ENCODE measurements at places on chromosomes 11 and 22.
A peak's percentile ranks its signal among the peaks of the same experiment; 100 is the strongest.

DNA sequence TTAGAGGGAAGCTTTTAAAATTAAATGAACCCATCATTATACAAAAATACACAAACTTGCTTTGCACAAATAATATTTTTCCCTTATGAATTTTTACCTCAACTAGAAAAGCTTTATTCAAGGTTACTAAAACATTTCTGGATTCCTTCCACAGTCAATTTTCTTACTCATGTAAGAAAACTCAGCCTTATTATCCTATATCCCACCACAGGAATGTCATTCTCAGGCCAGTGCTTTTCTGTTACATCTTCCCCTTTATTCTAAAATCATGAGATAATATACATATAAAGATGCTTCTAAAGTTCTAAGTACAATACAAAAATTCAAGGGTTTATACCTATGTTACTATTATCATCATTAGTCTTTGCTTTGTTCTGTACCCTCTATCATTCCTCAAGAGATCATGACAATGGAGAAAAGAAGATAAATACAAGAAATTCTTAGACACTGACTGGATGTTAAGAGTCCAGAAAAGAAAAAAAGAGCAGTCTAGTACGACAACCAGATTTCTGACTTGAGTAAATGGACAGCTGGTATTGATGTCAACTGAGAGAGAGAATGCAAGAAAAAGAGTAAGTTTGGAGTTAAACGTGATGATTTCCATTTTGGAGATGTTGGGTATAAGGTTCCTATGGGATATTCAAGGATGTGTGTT is 60.3 kb downstream of the MTMR2 start:
- DNase-seq, result no peak

DNA sequence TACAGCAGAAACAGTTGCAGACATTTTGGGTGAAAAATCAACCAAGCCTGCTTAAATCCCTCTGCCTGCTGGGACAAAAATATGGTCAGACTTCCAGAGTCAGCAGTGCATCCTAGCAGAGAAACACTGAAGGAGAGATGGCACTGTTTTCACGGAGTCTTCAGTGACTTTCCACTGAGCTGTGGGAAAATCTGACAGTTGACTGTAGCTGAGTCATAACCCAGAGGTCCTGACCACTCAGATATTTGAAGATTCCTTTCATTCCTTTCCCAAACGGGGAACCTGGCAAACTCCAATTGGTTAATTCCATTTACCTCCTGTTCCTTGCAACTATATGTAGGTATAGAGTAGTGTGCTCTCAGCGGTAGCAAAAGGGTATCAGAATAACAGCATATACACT is 20.9 kb upstream of the UPB1 start:
- no peak for DNase-seq

- DNase-seq, result no peak
Observed at GRCh38 chr11:67041602-67042001, 15.0 kb upstream of the RHOD start.

DNA sequence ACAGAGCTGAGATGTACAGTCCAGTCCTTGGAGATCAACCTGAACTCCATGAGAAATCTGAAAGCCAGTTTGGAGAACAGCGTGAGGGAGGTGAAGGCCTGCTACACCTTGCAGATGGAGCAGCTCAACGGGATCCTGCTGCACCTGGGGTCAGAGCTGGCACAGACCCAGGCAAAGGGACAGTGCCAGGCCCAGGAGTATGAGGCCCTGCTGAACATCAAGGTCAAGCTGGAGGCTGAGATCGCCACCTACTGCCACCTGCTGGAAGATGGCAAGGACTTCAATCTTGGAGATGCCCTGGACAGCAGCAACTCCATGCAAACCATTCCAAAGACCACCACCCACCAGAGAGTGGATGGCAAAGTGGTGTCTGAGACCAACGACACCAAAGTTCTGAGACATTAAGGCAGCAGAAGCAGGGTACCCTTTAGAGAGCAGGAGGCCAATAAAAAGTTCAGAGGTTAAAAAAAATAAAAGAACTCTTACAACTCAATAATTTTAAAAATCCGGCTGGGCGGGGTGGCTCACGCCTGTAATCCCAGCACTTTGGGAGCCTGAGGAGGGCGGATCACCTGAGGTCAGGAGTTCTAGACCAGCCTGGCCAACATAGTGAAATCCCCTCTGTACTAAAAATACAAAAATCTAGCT is 69.9 kb upstream of the RTL6 start:
- peak; percentile 26 for DNase-seq

DNA sequence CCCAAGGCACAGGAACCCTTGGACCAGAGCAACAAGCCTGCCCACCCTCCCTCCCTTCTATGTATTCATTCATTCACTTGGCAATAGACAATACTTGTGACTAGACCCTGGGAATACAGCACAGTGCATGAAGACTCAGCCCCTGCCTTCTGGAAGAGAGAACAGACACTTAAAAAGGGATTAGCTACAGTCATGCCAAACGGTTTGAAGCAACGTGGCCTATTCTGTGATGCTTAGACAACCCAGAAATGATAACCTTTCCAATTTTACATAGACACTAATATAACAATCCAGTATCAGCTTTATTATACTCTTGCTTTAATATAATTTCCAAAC is 52.6 kb downstream of the KREMEN1 start:
- DNase-seq, result no peak

DNA sequence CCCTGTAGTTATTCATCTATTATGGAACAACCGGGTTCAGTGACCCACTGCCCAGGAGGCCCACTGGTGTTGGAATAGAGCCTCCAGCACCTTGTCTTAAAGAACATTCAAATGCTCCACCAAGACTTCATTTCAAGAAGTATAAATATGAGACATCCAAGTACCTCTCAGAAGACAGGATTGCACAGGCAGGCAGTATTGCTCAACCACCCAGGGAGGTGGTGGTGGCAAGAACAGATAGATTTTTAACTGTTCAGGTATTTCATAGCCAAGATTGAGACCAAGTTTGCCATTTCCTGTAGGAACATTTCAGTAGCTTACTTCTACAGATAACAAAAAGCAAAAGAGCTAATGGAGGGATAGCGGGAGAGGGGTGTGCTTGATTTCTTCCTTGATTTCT is 78.7 kb downstream of the COMMD9 start:
- no peak for DNase-seq

- no peak for DNase-seq
Observed at GRCh38 chr11:121437018-121437685, 15.0 kb upstream of the SORL1 start.

DNA sequence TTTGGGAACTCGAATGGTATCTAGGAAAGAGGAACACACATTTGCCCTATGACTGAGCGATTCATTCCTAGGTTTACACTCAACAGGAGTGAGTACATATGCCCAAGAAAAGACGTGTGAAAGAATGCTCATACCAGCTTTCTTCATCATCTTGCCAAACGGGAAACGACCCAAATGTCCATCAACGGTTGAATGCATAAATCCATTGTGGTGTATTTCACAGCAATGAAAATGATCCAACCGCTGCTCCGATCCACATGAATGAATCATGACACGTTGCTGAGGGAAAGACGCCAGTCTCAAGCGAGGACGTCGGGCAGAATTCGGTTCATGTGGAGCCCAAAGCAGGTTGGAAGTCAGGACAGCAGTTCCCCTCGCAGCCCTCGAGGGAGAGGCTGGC is 71.5 kb downstream of the CYTH4 start:
- no peak for DNase-seq

GRCh38 chr11:8947230-8947943 is 4.6 kb upstream of the ASCL3 start:
- DNase-seq, result no peak

DNA sequence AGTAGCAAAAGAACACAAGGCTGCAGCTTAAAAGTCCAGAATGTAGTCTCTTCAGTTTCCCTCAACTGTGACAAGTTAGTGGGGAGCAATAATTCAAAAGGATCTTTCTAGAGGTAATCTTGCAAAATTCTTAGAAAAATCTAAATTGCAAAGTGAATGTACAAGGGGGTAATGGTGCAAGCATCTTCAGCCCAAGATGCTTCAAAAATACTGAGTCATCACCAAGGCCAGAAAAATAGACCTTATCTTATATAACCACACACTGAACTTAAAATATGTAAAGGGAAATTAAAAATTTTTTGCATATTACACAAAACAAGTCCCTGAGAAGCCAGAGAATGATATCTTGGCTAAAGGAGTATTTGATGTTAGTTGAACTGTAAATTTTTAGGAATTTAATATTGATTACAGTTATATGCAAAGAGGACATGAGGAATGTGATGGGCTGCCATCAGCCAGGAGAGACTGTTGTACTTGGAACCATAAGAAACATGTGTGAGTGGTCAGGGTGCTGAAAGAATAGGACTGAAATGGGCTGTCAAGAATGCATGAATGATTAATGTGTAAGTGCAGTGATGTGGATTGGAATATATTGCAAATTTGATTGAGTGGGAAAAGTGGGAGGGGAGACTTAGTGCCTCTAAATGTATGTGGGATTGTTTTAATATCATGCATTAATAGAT is 85.7 kb upstream of the LIN7C start:
- DNase-seq, result no peak

GRCh38 chr22:37679670-37680069 is 4.2 kb downstream of the LGALS1 start:
- no peak for DNase-seq

GRCh38 chr22:32076761-32077084 is 33.7 kb downstream of the SLC5A1 start:
- no peak for DNase-seq

GRCh38 chr11:45335434-45335833 is 49.3 kb upstream of the SYT13 start:
- DNase-seq, result no peak

- no peak for DNase-seq
Observed at GRCh38 chr11:132116516-132116915, 746.1 kb downstream of the NTM start.

GRCh38 chr11:79019277-79019676 is 421.6 kb downstream of the TENM4 start:
- DNase-seq, result no peak

GRCh38 chr11:5285703-5286340 is 15.9 kb downstream of the OR51B4 start:
- no peak for DNase-seq
